ENCODE measurements at places on chromosomes 2 and 18. TPM values are rescaled to one million over a fixed set of nuclear protein-coding genes. Genes with fewer than 3 reads are reported as not detected.

DNA sequence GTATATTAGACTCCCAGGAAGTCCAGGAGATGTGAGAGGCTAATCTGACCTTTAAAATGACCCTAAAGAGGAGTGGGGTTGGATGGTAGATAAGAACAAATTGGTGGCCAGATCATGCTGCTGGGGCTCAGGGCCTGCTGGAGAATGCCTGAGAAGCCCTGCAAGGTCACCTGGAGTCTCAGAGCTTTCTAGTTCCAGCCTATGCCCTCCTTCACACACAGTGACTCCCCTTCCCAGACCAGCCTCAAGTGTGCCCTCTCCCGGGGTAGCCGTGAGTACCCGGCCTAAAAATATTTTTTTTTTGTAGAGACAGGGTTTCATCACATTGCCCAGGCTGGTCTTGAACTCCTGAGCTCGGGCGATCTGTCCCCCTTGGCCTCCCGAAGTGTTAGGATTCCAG lies 44.2 kb upstream of the FZD5 start:
- peak; percentile 28 for ATAC-seq

DNA sequence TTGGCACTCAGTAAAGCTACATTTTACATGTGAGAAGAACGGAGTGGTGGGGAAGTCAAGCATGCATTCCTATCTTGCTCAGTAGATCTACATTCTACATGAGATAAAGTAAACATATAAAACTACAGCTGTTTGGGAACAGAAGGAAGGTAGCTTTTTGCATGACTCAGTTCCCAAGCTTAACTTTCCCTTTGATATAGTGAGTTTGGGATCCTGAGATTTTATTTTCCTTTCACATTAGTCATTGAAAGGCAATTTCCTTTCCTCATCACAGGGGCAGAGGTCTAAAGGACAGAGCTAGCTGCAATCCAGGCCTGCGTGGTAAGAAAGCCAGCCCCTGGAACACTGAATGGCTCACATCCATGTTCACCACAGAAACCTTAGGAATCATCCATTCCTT lies 257.2 kb downstream of the SRBD1 start:
- no peak for ATAC-seq

GRCh38 chr2:144475569-144476275 lies 44.2 kb downstream of the ZEB2 start:
- ATAC-seq, result no peak

GRCh38 chr2:32212295-32212694 lies 46.6 kb downstream of the SLC30A6 start:
- ATAC-seq, result no peak

GRCh38 chr18:2147476-2148230 lies 423.7 kb downstream of the METTL4 start:
- ATAC-seq, result peak; percentile 88

DNA sequence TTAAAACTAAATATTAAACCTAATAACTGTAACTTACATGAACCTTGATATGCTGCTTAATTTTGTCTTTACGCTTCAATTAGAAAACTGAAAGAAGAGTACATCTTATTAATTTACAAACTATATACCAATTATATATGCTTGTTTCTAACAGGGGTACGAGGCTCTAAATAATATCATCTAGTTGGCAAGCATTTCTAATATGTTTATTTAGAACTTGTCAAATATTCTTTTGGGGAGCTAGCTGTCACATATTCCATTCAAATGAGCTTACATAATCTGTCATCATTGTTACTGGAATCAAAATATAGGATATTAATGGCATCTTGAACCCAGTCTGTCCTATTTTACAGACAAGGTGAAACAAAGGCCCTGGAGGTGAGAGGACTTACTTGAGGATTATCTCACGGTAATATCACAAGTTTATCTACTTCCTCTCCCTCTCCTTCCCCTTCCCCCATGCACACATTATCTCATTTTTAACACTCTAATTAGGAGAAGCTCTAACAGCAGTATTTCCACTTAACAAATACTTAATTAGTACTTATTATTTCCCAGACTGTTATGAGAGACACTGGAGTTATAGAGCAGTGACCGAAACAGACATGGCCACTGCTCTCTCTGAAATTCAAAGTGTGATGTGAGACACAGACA lies 3.5 kb downstream of the PRKD3 start:
- ATAC-seq, result no peak

DNA sequence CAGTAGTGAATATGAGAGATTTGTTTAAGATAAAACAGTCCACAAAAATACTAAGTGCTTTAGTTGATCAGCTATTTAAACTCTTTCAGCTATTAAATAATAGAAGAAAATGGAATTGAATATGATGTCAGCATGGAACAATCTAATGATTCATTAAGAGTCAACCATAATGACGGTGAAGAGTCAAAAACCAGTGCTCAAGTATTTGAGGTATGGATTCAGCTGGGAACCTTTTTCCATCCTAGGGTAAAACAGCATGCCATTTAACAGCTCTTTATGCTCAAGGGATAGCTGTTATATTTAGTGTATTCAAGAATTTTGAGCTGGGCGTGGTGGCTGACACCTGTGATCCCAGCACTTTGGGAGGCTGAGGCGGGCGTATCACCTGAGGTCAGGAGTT lies 29.7 kb downstream of the CARF start:
- no peak for ATAC-seq

DNA sequence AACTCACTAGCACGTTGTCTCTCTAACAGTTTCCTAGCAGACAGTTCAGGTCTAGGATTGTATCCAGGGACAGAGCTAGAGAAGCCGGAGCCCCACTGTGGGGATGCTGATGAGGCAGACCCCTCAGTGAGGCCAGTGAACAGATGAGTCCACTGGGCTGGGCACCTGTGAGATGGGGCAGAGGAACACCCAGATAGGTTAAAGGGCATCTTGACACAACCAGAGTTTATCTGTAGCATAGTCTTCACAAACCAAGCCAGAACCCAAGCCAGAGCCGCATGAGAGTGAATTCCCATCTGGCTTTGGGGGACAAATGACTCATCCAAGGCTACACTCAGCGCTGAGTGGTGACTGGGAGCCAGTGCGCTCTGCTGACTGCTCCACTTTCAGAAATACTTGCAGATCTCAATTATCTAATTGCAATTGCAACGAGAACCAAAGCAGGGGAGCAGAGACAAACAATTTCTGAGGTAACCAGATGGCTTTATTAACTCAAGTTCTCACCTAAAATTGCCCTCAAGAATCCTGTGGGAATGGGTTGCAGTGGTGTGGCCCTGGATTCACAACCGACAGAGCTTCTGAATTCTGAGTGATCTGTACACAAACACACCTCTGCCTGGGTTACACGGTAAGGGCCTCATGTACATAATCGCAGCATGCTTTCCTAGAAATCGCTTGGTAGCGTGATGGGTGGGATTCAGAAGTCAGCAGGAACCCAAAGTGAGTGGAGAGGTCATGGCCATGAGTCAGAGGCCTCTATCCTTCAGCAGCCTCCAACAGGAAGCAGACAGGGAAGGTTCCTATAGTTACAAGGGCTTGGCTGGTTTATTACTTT lies 48.7 kb upstream of the MSH2 start:
- ATAC-seq, result no peak

DNA sequence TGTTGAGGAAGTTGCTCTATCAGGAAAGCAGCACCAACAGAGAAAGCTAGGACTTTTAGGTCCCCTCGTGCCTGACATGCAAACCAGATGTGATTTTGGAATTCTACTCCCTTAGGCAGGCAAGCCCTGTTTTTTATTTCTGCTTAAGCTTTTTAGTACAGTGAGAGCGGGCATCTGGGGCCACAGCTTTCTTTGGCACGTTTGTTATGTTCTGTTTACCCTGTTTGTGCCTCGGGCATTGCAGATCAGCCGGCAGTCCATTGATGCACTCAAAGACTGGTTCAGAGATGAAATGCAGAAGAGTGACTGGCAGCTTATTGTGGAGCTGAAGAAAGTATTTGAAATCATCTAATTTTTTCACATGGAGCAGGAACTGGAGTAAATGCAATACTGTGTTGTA lies 61.9 kb downstream of the EIF5B start:
- ATAC-seq, result no peak

GRCh38 chr18:58882686-58883085 lies 18.0 kb downstream of the ZNF532 start:
- no peak for ATAC-seq

DNA sequence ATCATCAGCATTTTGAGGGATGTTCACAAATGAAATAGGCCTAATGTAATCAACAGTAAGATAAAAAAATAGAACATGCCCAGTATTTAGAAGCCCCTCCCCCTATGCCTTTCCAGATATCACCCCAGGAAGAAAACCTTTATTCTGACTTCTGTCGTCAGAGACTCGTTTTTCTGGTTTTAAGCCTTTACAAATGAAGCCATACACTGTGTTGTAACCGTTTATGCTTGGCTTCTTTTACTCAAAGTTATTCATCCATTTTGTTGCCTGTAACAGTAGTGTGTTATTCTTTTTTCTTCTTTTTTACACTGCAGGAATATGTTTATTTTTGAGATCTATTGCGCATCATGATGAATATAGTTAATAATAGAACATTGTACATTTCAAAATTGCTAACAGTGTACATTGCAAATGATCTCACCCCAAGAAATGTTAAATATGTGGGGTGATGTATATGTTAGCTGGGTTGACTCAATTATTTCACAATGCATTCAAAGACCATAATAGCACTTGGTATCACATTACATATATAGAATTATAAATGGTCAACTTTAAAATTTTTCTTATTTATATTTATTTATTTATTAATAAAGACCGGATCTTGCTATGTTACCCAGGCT lies 28.1 kb upstream of the PNPT1 start:
- ATAC-seq, result no peak

DNA sequence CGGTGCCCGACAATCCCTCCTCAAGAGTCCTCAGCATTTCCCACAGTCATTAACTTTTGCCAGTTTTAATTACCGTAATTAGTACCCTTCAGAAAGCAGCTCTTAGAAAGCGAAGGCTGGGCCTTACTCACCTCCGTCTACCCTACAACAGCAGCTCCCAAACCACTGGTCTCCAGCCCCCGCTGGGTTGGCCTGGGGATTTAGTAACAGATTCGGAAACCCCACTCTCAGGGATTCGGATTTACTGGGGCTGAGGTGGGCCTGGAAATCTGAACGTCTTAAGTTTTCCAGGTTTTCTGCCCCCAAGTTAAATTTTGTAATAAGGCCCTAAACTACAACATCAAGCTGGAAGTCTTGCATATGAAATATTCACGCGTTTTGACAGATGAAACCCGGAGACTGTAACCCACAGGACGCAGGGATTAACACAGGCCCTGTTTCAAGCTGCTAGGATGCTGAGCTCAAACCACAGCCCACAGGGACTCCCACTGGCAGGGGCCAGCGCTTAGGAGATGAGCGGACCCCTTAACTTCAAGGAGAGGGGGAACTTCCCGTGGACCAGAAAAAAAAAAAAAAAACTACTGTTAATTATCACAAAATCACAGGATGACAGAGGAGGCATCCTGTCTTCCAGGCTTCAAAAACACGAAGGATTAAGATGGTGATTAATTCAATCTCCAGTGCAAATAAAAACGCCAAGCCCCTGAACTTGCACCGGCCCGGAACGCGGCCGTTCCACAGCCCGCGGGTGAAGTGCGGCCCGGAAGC lies 985 bp downstream of the ILKAP start:
- no peak for ATAC-seq

DNA sequence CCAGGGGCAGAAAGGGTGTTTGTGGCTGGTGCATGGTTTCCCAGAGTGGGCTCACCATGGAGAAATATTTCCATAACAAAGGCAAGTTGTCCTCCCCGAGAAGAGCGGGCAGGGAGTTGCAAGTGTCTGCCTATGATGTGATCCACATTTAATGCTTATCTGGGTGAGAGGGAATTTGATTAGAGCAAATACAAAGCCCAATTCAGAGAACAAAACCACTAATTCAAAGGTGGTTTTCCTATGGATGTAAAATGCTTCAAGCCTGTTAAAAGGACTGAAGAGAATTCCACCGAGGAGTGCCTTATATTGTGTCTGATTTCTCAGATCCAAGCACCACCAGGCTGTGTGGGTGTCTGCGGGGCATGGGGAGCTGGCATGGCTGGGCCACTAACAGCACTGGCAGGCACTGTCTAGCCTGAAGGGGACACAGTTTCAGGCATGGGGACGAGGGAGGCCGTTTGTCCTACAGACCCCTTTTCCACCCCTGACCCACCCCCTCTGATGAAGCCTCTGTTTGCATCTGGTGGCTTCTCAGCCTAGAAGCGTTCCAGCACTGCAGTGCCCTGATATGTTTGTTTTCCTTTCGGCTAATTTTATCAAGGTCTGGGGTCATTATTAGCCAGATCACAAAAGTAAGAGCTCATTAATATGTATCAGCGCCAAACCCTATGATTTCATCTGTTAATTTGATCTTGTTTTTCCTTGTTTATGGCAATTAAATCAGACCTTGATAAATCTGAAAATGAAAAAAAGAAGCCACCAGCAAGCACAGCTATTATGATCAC lies 357.3 kb downstream of the HRH4 start:
- ATAC-seq, result peak; percentile 79

GRCh38 chr2:178211460-178211859 lies 17.1 kb downstream of the OSBPL6 start:
- ATAC-seq, result no peak

DNA sequence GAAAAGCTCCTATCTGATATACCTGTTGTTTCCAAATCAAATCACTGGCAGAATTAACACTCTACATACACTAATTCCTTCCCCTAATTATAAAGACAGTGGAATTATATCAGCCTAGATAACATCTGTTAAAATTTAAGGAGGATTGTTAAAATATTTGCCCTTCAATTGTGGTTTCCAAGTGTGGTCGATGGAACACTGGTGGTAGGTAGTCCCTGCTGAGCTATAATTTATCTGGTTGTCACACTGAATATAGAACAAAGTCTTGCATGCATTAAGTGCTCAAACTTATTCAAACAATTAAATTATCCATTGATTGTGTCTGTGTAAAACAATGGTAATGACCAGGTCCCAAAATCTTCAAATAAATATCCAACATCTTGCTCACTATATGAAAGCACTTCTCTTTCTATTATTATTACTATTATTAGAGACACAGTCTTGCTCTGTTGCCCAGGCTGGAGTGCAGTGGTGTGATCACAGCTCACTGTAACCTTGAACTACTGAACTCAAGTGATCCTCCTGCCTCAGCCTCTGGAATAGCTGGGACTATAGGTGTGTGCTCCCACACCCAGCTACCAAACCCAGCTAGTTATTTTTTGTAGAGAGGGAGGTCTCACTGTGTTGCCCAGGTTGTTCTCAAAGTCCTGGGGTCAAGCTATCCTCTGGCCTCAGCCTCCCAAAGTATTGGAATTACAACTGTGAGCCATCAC lies 12.0 kb downstream of the CDH2 start:
- no peak for ATAC-seq

GRCh38 chr18:13574355-13574754 lies 152.0 kb downstream of the FAM210A start:
- no peak for ATAC-seq

SOX11 gene
- 1.5 TPM for total RNA-seq

FOXI3 gene
- 0.45 TPM for total RNA-seq

KIAA2012 gene
- total RNA-seq, result 0.63 TPM

LYPD6 gene
- total RNA-seq, result 3.0 TPM

LCT gene
- 0.49 TPM for total RNA-seq

GPR75 gene
- total RNA-seq, result 14.0 TPM

GKN2 gene
- total RNA-seq, result 0.27 TPM

MGAT4A gene
- 10.2 TPM for total RNA-seq

HOXD8 gene
- 28.2 TPM for total RNA-seq

LYPD6B gene
- 0.68 TPM for total RNA-seq

KLHL41 gene
- 0.38 TPM for total RNA-seq

DNER gene
- total RNA-seq, result 61.5 TPM

FBLN7 gene
- 0.13 TPM for total RNA-seq
